ENCODE measurements at places on chromosomes 1 and 21.

DNA sequence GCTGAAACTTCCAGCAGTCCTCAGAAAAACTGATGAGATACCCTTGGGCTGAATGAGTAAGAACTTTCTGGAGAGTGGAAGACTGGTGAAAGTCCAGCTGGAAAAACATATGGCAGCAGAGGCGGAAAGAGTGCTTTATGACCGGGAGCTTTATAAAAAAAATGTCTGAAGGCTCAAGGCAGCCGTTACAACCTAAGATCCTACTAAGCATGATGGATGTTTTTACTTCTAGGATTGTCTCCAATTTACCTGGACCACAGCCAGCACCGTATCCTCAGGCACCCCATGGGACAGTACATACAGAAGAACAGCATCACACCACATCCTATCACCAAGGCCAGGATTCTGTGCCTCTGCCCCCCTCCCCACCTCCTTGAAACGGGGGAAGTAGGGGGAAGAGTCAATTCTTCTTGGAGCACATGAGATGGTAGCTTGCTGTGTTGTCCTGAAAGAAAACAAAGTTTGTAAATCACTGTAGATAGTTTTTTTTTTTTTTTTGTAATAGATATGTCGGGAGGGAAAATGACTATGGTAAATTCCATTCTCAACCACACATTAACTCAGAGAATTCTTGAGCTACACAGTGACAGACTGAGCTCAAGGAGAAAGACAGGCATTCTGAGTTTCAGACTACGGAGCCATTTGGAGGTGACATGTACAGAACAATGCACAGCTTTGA, 11.8 kb upstream of the IRF2BP2 start:
- DNase-seq: no peak

GRCh38 chr1:214349008-214349407, 68.0 kb downstream of the SMYD2 start:
- no peak for DNase-seq

- no peak for DNase-seq
Observed at GRCh38 chr1:228798548-228798947, 63.3 kb downstream of the RHOU start.

DNA sequence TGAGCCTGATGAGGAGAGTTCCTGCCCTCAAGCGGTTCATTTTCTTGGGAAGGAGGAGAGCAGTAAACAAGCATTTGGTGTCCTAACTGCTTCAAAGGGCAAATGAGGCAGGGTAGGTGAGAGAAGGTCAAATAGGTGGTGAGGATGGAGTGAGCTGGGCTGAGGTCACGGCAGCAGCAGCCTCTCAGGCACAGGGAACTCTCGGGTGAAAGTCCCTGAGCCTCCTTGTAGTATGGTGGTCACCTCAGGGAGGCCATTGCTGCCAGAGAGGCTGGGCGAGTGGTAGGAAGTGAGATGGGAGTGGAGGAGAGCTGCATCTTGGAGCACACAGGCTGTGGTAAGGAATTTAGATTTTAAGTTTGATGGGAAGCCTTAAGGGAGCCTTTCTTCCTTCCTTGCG, 4.0 kb downstream of the ADARB1 start:
- DNase-seq: no peak

DNA sequence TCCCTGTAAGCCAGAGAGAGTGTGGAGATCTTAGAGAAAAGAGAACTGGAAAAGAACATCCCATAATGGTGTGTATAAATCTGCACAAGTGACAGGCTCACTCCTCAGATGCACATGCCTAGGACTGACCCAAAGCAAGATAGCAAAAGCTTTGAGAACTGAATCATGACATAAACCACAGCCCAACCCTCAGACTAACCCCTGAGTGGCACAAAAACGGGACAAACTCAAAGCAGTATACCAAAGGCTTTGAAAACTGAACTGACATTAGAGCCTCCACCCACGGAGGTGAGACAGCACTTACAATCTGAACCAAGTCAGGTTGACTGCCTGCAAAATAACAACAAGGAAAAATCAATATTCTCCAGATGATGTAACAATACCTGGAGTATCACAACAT, 70.8 kb downstream of the TIAM1 start:
- no peak for DNase-seq

GRCh38 chr1:232622378-232622777, 7.6 kb downstream of the SIPA1L2 start:
- DNase-seq: no peak

GRCh38 chr1:175267716-175268416, 75.3 kb upstream of the KIAA0040 start:
- no peak for DNase-seq

- DNase-seq: no peak
Observed at GRCh38 chr1:66283622-66284041, 250.3 kb upstream of the SGIP1 start.

DNA sequence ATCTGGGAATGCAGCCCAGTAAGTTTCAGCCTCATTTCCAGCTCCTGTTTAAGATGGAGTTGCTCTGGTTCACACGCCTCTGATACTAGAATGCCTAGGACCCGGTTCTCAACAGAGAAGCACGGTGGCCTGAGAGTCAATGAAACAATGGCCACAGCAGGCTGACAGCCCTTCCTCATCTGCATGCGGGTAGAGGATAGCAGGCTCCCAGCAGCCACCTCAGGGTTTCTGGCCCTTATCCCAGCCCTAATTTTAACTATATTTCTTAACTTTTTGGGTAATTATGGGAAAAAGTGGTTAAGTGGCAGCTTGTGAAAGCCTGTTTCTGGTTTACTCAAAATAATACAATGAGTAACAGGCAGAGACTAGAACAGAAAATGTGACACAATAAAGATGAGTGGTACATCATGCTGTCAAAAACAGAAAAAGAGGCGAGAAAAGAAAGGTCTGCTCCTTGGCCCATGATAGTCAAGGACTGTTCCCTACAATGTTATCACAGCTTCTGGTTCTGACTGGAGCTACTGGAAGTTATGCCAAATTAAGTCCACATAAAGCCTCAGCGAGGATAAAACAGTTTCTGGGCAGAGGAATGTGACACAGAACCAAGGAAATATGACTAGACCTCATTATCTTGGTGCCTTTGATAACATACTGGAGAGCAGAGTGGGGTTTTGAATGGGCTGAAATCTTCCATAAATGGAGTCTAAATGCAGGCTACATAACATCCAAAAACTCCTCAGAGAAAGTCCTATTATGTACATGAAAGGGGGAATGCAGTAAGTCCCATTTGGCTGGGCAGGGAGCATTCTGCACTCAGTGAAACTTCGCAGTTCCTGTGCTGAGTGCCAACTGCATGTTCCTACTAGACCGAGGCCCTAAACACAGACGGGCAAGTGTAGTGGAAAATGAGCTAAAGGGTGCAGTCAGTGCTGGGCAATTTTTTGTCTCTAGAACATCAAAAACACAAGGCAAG, 92.1 kb downstream of the NIBAN1 start:
- DNase-seq: no peak

GRCh38 chr21:27306791-27307775, 340.2 kb upstream of the ADAMTS5 start:
- no peak for DNase-seq
